ENCODE measurements at places on chromosomes 12 and 14. TPM values are rescaled to one million over a fixed set of nuclear protein-coding genes. Genes with fewer than 3 reads are reported as not detected.
A peak's percentile ranks its signal among the peaks of the same experiment; 100 is the strongest.

Gene DDX23
- polyA plus RNA-seq: 118 TPM

Gene CEBPE
- 0.08 TPM for polyA plus RNA-seq

DNA sequence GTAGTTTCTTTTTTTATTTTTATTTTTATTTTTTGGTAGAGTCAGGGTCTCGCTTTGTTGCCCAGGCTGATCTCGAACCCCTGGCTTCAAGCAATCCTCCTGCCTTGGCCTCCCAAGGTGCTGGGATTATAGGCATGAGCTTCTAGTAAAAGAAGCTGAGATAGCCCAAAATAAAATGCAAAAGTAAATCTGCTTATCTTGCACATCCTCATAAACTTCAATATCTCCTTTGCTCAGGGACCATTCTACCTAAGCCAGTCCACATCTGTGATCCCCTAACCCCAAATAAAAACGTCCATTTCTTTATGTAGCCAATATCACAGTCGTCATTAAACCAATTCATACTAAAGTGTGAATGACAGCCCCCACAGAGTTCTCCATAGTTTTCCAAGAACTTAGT lies 36.3 kb downstream of the ATF7 start:
- no peak for DNase-seq

- DNase-seq: no peak
Observed at GRCh38 chr14:45267071-45267470, 14.1 kb upstream of the MIS18BP1 start.

Gene PFKM
- 114 TPM for polyA plus RNA-seq

Gene SLCO1A2
- polyA plus RNA-seq: 1.5 TPM

DNA sequence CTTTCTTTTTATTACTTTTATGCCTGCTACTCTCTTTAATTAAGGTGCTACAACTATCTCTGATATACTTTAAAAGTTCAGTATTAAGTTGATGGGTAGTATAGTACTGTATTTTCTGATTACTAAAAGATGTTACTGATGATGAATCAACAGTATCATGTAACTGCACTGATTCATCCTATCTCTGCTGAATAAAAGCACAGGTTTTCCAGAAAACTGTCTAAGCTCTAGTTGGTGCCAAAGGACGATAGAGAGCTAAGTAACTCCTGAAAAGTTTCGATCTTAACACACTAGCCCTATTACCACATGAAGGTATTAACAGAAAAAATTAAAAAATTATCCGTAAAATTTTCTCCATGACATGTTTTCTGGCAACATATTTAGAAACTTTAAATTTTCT lies 2.1 kb downstream of the SCAF11 start:
- no peak for DNase-seq

Gene CARMIL3
- polyA plus RNA-seq: 1.0 TPM

Gene TGFB3
- polyA plus RNA-seq: 13.8 TPM

- DNase-seq: no peak
Observed at GRCh38 chr14:63563370-63564026, 20.3 kb upstream of the PPP2R5E start.

- DNase-seq: peak; percentile 60
Observed at GRCh38 chr12:95473231-95473883, 595 bp upstream of the METAP2 start.

DNA sequence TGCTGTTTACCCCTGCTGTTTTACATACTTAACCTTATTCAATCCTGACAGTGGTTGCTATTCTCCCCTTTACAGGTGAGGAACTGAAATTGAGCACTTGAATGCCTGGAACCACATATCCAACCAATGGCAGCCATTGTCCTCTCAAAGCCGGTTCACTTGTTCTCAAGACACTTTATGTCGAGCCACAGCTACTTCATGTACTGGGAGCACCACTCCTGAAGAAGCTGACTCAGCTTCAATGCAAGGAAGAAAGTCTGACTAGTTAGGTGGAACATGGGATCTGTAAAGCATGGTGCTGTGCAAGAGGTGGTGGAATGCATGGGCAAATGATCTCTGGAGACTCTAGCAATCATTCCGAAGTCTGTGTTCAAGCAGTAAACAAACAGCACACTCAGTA lies 113.9 kb upstream of the CPM start:
- DNase-seq: no peak

- no peak for DNase-seq
Observed at GRCh38 chr12:11902525-11902875, 168.2 kb upstream of the BCL2L14 start.

All from right renal cortex interstitium (tissue), 3 donors.